Airway epithelial cell (primary cell): ENCODE measurements at places on chromosomes 1 and 21. TPM values are rescaled to one million over a fixed set of nuclear protein-coding genes. Genes with fewer than 3 reads are reported as not detected.

FAM72A gene
- 5.1 and 7.1 TPM in 2 replicates for total RNA-seq

F13B gene
- not detected in 2 replicates for total RNA-seq

GLMP gene
- 28.6 and 42.5 TPM in 2 replicates for total RNA-seq

OR2G6 gene
- not detected in 2 replicates for total RNA-seq

NEGR1 gene
- 0.05 and 0.07 TPM in 2 replicates for total RNA-seq

LCE5A gene
- total RNA-seq, result not detected in 2 replicates

SMCP gene
- not detected in 2 replicates for total RNA-seq
